ENCODE measurements at places on chromosomes 2 and 18. TPM values are rescaled to one million over a fixed set of nuclear protein-coding genes. Genes with fewer than 3 reads are reported as not detected.

DNA sequence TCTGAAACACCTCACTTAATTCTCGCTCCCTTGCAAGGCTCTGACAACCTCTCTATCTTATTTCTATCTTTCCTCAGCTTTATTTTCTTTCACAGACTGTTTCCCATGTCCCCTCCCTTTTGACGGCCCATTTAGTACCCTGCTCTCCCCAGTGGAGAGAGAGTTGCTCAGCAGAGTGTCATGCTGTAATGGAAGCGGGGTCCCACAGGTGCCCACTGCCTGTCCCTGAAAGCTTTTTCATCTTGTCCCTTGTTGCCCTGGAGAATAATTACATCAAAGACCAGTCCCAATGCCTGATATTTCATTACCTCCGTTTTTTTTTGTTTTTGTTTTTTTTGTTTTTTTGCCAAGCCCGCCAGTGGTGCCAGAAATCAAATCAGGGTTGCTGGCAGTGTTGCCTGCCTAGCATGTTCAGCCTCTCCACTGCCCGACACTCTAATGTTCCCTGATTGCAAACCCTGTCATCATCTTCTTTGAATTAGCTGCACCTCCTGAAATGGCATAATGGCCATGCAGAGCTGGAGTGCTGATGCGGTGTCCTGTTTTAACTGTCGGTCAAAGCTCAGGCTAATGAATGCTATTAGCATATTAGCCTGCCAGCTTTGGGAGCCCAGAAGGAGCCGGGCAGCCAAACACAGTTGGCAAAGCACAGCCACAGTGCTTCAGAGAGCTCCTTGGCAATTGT is 71.2 kb upstream of the CAVIN2 start:
- peaks cover 5% of the 10 kb centered on the region for H3K27me3 ChIP-seq
- H3K36me3 ChIP-seq, result no peaks in the 10 kb centered on the region
- DNase-seq, result no peak
- H3K4me1 ChIP-seq, result no peaks in the 10 kb centered on the region
- no peak overlapping the region for H3K4me3 ChIP-seq

- no peaks in the 10 kb centered on the region for H3K27me3 ChIP-seq
- H3K4me1 ChIP-seq, result no peaks in the 10 kb centered on the region
- H3K4me3 ChIP-seq, result no peak overlapping the region
- H3K27ac ChIP-seq, result no peak overlapping the region
- DNase-seq, result no peak
These were observed 364.6 kb downstream of the LRP1B start for GRCh38 chr2:141766225-141766624.

- H3K4me1 ChIP-seq, result peaks cover 5% of the 10 kb centered on the region
- no peaks in the 10 kb centered on the region for H3K27me3 ChIP-seq
- peak overlapping the region; percentile 5 for H3K27ac ChIP-seq
- no peaks in the 10 kb centered on the region for H3K36me3 ChIP-seq
These were observed 156.2 kb upstream of the DNMT3A start for GRCh38 chr2:25497918-25498407.

GRCh38 chr2:234818937-234819336 is 132.9 kb upstream of the SH3BP4 start:
- no peak for DNase-seq
- no peaks in the 10 kb centered on the region for H3K36me3 ChIP-seq
- H3K27ac ChIP-seq, result no peak overlapping the region
- H3K4me1 ChIP-seq, result no peaks in the 10 kb centered on the region
- peaks cover 12% of the 10 kb centered on the region for H3K27me3 ChIP-seq

- peaks cover 10% of the 10 kb centered on the region for H3K36me3 ChIP-seq
- peaks cover 2% of the 10 kb centered on the region for H3K4me1 ChIP-seq
These were observed 27.2 kb upstream of the PDIA6 start for GRCh38 chr2:10839813-10840212.

DNA sequence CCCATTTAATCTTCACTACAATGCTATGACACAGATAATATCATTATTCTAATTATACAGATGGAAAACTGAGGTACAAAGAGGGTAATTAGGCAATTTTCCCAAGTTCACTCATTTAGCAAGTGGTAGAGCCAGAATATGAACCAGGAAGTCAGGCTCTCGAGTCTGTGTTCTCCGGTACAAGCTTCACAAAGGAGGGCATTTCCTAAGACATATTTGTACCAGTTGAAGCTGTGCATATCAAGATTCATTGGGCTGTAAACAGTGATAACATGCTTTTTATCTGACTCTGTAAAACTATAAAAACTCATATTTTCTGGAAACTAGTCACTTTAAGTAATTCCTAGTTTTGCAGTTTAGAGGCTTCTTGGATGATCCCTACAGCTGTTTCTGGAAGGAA is 23.0 kb upstream of the CPS1 start:
- DNase-seq, result no peak
- H3K4me1 ChIP-seq, result no peaks in the 10 kb centered on the region
- no peak overlapping the region for H3K27ac ChIP-seq
- H3K27me3 ChIP-seq, result peaks cover 5% of the 10 kb centered on the region
- no peak overlapping the region for H3K4me3 ChIP-seq

DNA sequence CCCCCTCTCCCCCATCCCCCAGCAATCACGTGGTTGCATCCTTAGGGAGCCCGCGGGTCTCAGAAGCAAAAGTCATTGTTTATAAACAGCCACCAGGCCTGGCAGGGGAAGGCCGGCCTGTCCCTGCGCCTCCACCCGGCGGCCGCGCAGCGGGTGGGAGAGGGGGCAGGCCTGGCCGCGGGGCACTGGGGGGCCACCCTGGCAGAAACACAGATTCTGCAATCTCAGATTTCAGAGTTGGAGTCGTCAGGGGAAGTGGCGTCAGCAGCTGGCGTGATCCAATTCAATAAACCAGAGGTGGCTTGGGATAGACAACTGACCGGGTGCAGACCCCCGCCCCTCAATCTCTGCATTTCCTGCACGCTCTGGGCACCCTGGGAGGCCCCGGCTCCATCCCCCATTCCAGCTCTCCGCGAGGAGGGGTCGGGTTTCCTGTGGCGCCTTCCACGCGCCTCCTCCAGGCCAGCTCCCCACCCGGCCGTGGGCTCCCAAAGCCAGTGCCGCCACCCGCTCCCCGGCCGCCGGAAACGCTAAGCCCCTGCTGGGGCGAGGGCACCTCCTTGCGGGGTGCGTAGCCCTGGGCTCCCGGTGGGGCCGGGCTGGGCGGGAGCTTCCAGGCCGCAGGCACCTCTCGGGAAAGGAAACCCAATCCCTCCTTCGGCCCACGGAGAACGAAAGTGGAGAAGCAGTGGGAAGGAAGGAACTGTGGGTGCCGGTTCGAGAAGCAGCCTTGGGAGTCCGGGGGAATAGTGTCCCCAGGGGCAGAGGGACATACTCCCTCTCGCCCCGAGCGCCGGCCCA is 1.1 kb downstream of the BIN1 start:
- peak overlapping the region; percentile 79 for H3K4me3 ChIP-seq
- H3K27me3 ChIP-seq, result peaks cover 8% of the 10 kb centered on the region
- no peaks in the 10 kb centered on the region for H3K36me3 ChIP-seq

GRCh38 chr2:199261239-199261638 is 196.5 kb downstream of the SATB2 start:
- peaks cover 7% of the 10 kb centered on the region for H3K36me3 ChIP-seq
- peaks cover 6% of the 10 kb centered on the region for H3K27me3 ChIP-seq
- no peak for DNase-seq

DNA sequence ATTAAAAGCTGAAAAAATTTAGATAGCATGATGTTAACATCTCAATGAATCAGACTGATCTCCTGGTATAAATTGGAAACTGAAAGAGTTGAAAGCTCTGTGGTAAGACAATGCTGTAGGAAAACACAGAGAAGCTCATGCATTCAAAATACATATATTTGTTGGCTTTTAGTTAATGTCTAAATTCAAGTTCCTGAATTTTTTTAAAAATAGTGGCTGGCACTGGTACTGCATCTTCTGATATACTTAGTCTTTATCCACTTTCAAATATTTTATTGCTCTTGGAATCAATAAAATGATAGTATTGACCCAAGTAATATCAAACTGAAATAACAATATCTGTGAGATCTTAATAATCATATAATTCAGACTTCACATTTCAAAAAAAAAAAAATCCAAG is 151.4 kb upstream of the FIGN start:
- no peaks in the 10 kb centered on the region for H3K36me3 ChIP-seq
- H3K4me1 ChIP-seq, result no peaks in the 10 kb centered on the region
- no peak overlapping the region for H3K27ac ChIP-seq
- H3K4me3 ChIP-seq, result no peak overlapping the region
- DNase-seq, result no peak
- H3K27me3 ChIP-seq, result no peaks in the 10 kb centered on the region

- H3K36me3 ChIP-seq, result no peaks in the 10 kb centered on the region
- peak within 1 kb of the TSS; percentile 81 for H3K4me3 ChIP-seq
- no peaks in the 10 kb centered on the region for H3K27me3 ChIP-seq
- no peak within 1 kb of the TSS for H3K27ac ChIP-seq
- peaks cover 12% of the 10 kb centered on the region for H3K4me1 ChIP-seq
These were observed at the start of gene CDKL4 for GRCh38 chr2:39243469-39244123. Gene CDKL4, minus strand, starts transcription at chr2:39243970.

DNA sequence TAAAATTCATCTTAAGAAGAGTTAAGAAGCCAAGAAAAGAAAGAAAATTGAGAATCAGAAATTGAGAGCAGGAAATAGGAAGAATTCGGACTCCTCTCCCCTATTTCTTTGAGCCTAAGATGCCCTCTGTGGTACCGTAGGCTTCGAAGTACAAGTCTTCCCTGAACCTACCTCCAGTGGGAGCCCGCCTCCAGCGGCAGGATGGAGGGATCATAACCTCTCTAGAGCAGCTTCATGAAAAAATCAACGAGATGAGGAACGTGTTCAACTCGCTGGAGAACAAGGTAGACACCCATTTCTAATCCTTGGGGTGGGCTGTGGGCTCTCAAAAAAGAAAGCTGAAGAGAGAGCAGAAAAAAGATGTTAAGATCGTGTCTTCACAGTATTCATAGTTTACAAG is 36.3 kb downstream of the ARHGEF33 start:
- peaks cover 9% of the 10 kb centered on the region for H3K27me3 ChIP-seq
- no peaks in the 10 kb centered on the region for H3K36me3 ChIP-seq
- H3K4me1 ChIP-seq, result no peaks in the 10 kb centered on the region
- no peak overlapping the region for H3K4me3 ChIP-seq
- H3K27ac ChIP-seq, result no peak overlapping the region
- DNase-seq, result no peak

DNA sequence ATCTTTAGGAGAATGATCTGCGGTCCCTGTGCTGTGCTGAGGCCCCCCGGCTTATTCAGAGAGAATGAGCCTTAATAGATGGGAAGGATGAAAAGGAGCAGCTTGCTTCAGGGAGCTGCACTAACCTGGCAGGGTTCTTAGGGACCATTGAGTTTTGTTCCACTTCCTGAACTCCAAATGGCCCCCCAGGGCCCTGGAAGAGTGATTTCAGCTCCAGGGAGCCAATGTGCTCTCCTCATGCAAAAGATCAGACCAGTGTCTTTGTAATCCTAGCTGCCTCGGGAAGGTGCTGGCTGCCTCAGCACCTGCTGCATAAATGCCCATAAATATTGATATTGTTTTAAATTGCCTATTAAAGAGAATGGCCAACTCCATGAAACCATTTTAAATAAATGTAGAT is 210.2 kb downstream of the NCK2 start:
- no peak overlapping the region for H3K4me3 ChIP-seq
- peaks cover 44% of the 10 kb centered on the region for H3K4me1 ChIP-seq
- H3K36me3 ChIP-seq, result no peaks in the 10 kb centered on the region
- DNase-seq, result no peak
- H3K27me3 ChIP-seq, result no peaks in the 10 kb centered on the region
- H3K27ac ChIP-seq, result no peak overlapping the region

DNA sequence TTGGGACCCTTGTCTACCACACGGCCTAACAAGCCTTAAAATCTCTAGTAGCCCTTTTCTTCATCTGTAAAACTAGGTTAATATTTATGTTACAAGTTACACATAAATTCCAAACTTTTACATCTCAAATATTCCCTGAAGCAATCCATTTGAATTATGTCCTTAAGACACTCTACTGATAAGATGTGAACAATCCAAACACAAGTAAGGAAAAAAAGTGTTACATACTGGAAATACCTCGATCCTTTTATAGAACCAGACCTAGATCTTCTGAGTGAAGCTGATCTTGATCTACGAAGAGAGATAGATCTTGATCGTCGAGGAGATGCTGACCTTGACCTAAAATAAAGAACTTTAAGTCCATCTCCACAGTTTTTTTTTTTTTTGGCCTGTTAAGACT is 3.3 kb downstream of the SRSF7 start:
- peaks cover 82% of the 10 kb centered on the region for H3K4me1 ChIP-seq
- no peaks in the 10 kb centered on the region for H3K27me3 ChIP-seq
- H3K4me3 ChIP-seq, result peak overlapping the region; percentile 94
- peaks cover 65% of the 10 kb centered on the region for H3K36me3 ChIP-seq
- peak overlapping the region; percentile 98 for H3K27ac ChIP-seq

DNA sequence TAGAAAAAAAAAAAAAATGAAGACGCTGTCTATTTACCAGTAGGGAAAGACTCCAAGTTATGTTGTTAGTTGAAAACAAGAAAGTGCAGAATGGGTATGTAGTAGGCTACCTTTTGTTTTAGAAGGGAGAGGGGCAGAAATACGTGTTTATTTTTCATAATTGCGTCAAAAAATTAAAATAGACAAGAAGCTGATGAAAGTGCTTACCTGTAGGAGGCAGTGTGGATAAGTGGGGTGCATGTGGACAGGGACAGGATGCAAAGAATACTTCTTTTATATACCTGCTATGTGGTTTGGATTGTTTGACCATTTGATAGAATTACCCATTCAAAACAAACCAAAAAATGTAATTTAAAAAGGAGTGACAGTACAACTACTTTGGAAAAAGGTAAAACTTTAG is 3.0 kb upstream of the GCG start:
- no peak for DNase-seq
- no peaks in the 10 kb centered on the region for H3K36me3 ChIP-seq
- no peaks in the 10 kb centered on the region for H3K4me1 ChIP-seq
- no peak overlapping the region for H3K4me3 ChIP-seq
- peaks cover 29% of the 10 kb centered on the region for H3K27me3 ChIP-seq

The LYPD6 gene
- total RNA-seq, result not detected

The LDLRAD4 gene
- 46.0 TPM for total RNA-seq

The ARHGAP28 gene
- total RNA-seq, result not detected

The SCYGR4 gene
- total RNA-seq, result not detected

The PSTPIP2 gene
- total RNA-seq, result 30.1 TPM

The ABCG5 gene
- not detected for total RNA-seq

The UGT1A10 gene
- not detected for total RNA-seq

The NPPC gene
- 1.1 TPM for total RNA-seq
